ENCODE measurements at places on chromosomes 4 and X.

GRCh38 chr4:54152846-54153600 lies 53.1 kb downstream of the GSX2 start:
- DNase-seq: no peak

DNA sequence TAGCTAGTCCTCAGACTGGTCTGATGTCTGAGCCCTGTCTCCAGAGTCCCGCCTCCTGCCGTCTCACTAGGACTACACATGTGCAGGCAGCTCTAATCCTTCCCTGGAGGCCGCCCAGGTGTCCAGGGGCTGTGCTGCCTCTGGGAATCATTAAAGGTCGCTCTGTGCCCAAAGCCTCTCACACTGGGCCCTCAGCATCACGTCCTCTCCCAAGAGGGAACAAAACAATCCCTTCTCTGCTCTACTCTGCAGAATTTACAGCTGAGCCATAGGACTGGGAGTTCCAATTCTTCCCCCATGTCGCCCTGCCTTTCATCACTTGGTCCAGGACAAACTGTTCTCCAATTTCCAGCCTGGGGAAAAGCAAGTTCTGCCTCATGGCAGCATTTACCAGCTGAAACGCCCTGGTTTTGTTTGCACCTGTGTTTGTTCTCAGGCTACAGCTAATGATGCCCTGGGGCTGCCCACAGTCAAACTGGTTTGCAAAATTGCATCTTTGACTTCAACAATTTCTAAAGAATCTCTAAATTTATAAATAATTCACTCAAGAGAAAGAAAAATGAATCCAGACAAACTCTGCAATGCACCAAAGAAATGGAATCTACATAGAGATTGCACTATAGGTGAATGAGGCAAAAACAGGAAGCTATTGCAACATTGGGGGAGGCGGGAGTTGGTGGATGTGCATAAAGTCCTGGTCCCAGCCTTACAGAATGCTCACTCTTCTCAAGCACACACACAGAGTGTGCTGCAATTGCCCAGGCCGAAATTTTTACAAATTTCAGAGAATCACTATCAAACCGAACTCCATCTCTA lies 7.2 kb upstream of the MRFAP1 start:
- DNase-seq: no peak

DNA sequence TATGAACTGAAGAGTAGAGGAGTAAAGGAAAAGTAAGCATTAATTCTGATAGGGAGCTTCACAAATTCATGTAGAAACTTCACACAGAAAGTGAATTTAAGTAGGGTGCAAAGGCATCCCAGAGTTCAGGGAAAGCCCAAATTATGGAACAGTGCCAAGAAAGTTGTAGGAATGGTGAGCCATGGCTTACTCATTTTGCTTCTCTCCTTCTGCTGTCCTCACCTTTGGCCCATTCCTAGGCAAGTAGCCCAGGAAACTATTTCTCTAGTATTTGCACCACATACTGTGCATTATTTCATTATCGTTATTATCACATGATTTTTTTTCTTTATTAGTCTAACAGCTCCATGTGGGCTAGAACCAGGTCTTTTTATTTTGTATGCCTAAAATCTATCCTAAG lies 34.9 kb upstream of the IL1RAPL1 start:
- no peak for DNase-seq

DNA sequence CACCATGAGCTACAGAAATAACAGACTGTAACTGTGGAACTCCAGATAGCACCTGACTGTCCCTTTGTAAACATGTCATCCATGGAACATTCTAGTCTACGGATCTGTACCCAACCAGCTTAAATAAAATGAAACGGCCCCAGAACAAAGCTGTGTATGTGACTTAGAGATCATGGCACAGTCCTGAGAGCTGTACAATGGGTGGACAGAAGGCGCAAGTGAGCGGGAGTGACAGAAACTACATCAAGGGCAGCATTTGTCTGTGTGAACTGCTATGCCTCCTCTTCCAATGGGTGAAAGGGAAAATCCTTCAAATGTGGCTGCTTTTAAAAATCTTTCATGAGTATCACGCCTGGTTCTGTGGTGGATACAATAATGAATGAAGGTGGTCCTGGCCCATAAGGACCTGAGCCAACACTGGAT lies 72.5 kb downstream of the FAT1 start:
- DNase-seq: no peak

DNA sequence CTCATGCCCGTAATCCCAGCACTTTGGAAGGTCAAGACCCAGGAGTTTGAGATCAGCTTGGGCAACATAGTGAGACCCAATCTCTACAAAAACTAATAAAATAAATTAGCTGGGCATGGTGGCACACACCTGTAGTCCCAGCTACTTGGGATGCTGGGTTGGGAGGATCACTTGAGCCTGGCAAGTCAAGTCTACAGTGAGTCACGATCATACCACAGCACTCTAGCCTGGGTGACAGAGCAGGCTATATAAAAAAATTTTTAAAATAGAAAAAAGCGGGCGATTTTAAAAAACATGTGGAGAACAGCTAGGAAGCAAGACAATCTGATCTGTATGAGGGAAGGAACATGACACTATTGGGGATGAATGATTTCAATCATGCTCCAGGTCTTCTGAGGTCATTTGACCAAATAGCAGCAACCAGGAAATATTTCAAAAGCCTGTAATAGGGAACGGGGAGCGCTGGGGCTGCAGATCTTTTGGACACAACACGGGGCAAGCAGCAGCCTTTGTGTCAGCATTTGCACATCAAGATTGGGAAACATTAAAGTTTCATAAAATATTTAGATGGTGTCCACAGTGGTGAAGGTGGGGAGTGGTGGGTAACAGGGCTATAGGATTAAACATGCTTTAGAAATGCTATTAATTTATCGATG lies 48.3 kb upstream of the GUCY1A1 start:
- DNase-seq: no peak

GRCh38 chr4:54077812-54078211 lies 13.4 kb upstream of the CHIC2 start:
- no peak for DNase-seq

- DNase-seq: no peak
Measured at GRCh38 chr4:98845960-98846359, 83.0 kb downstream of the EIF4E start.

GRCh38 chrX:39648548-39649254 lies 449.1 kb downstream of the BCOR start:
- no peak for DNase-seq

- no peak for DNase-seq
Measured at GRCh38 chr4:44861756-44862155, 135.4 kb upstream of the GNPDA2 start.

- DNase-seq: no peak
Measured at GRCh38 chr4:151013944-151014343, 1.1 kb downstream of the LRBA start.

DNA sequence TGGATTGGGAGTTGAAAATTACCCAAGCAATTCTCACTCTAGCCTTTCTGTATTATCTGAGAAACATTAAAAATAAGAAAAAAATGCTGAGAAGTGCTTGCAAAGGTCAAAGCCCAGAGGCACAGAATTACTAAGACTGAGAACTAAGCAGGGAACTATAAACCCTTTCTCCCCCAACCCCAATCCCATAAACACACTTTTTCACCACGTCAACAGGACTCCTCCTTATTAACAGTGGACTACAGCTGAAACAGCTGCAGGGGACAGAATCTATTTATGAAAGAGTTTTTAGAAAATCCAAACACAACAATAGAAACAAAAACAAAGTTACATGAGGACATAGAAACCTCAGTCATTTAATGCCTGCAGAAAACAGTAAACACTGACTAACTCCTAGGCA lies 984.1 kb downstream of the TRAM1L1 start:
- no peak for DNase-seq

- no peak for DNase-seq
Measured at GRCh38 chr4:152464030-152464823, 71.7 kb downstream of the FBXW7 start.

DNA sequence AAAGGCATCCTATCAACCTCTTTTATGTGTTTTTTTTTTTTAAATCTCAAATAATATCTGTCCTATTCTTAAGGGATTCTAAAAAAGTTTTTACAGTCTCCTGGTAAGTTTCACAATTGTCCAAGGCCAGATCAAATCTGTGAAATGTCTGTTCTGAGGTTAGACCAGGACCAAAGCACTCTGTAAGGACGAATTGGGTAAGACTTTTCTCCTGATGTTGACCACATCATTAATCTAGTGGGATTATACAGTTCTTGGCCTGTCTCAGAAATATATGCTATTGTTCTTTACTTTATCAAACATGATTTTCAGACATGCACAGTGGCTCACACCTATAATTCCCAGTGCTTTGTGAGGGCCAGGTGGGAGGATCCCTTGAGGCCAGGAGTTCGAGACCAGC lies 45.8 kb upstream of the TMEM131L start:
- DNase-seq: no peak

GRCh38 chrX:123988423-123989111 lies 27.1 kb downstream of the STAG2 start:
- DNase-seq: no peak

DNA sequence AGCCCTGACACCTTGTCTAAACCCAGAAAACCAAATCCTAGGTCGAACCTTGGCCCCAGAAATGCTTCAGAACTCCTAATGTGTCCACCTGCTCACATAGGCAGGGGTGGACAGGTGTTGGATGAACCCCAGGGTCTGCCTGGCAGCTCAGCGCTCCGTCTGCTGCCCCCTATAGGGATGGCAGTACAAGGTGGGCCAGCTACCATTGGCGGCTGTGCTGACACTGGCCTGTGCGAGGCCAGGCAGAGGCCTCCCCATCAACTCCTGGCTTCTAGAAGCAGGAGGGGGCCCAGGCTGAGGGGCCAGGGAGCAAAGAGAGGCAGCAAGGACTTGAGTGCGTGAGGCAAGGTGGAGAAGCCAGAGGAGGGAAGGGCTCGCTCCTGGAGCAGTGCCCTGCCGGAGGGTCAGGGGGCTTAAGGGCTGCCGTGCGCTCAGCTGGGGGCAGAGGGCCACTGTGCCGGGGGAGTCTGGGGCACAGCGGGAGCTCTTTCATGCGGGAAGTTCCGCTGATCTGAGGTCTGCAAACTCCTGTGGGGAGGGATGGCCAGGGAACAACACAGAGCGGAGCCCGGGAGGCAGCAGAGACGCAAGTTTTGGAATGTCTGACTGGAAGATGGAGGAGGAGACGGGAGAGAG lies 20.6 kb downstream of the CCNQ start:
- no peak for DNase-seq

GRCh38 chr4:89800527-89801103 lies 36.3 kb downstream of the SNCA start:
- DNase-seq: no peak

DNA sequence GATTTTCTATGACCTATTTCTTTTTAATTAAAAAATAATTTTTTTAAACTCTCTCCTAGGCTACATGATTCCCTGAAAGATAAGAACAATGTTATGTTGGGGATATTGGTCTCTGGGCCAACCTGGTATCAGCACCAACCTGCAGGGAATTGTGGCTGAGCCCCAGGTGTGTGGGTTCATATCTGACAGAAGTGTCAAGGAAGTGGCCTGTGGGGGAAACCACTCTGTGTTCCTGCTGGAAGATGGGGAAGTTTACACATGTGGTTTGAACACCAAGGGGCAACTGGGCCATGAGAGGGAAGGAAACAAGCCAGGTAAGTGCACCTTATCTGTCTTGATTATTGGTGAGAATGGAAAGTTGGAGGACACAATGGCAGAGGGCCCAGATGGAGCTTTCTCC lies 13.5 kb downstream of the HERC3 start:
- DNase-seq: no peak

DNA sequence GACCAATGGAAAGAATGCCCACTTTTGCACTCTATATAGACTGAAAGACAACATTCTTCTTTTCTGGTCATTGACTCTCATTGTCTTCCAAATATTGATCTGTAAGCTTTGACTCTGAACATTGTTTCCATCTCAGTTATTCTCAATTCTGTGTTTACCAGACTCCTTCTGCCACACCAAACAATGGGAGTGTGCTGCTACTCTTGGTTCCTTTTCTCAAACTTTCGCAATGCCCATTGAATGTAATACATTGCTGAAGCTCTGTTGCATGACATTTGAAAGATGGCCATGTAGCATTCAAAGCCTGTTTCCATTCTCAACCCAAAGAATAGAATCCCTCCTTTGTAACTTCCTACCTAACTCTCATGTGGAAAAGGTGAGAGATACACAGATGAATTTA lies 136.2 kb downstream of the BTC start:
- no peak for DNase-seq

DNA sequence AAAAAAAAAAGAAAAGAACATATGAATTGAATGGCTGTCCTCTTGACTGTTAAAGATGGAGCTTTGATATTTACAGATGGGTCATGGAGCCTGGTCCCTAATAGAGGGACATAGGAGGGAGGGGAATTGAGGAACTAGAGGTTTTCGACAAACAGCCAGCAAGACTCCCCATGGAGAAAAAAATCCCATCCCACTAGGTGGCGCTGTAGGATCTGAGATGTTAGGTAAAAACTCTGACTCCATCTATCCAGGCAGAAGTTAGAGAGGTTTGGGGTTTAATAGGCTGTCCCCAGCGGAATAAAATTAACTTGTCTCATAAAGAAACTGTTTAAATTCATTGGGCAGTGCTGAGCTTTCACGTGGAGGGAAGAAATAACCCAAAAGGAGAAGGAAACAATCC lies 45.9 kb downstream of the HMGB2 start:
- no peak for DNase-seq

GRCh38 chrX:71292669-71293365 lies 8.7 kb upstream of the ITGB1BP2 start:
- no peak for DNase-seq

DNA sequence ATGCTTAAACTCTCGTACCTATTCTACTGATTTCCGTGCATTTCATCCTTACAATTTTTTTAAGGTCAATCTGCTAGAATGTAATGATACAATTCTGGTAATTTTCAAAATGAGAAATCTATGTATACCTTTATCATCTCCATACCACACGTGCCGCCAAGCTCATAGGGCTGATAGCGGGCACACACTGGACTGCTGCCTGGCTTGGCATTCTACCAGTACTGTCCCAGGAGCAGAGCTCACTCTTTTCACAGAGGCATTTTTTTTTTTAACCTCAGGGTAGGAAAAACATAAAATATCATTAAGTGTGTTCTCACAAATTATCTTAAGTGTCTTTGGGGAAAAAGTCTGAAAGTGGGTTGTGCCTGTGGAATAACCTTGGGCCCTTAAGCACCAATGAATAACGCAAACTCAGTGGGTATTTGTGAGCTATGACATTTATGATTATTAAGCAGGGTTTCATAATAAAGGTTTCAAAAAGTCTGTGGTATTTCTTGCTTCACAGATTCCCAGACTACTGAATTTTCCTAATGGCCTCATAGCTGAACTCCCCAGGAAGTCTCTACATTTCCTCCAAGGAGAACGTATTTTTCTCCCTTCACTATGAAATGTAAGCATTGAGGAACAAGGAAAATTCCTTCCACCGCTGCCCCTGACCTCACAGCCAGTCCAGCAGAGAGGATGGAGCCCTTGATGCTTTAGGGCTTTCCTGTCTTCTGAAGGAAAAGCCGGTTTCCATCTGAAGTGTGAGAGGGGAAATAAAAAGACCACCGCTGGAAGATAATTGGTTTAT lies 125.2 kb downstream of the ELOVL6 start:
- no peak for DNase-seq

GRCh38 chr4:126899331-126899801 lies 733.4 kb upstream of the INTU start:
- no peak for DNase-seq

- no peak for DNase-seq
Measured at GRCh38 chr4:112276113-112276512, 9.6 kb downstream of the TIFA start.

GRCh38 chr4:2537011-2537830 lies 774 bp downstream of the FAM193A start:
- DNase-seq: peak; percentile 32

GRCh38 chr4:15118292-15118691 lies 116.0 kb downstream of the CPEB2 start:
- no peak for DNase-seq

- DNase-seq: no peak
Measured at GRCh38 chrX:137430301-137430700, 135.6 kb upstream of the ZIC3 start.

- no peak for DNase-seq
Measured at GRCh38 chr4:177271091-177271490, 38.6 kb upstream of the NEIL3 start.

Measured in anterior cingulate cortex (tissue), 58 donors.